ENCODE measurements at places on chromosomes 2 and 18.

DNA sequence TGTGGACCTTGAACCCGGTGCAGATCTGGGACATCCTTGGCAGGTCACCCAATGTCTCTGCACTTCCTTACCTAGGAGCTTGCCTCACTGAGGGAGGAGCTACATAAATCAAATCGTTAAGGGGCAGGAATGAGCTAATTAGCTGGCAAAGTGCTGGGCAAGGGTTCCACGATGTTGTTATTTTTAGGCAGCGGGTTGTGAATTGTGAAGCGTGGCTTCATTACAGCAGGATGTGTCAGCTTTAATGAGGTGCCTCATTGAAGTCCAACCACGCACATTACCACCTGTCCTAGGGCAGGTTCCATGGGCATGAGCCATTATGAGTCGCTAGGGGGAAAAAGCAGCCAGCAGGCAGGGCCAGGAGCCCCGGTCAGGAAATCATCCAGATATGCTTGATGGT is 127.0 kb upstream of the AGAP1 start:
- DNase-seq, result no peak

DNA sequence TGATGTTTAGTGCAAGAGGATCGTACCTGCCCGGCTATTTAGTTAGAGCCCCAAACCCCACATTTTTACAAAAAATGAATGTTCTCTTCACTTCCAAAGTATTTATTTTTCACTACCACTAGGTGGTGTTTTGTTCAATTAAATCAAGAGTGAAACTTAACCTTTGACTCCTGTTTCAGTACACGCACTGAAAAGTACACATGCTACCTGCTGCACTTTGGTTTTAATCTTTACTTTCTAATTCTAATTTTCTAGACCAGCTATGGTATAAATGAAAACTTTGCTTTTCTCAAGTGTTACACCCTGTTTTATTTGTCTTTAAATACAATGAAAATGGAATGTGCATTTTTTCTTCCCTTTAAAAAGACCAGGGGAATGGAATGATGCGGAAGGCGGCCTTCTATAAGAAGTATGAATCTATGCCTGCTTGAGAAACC is 31.4 kb upstream of the CHN1 start:
- DNase-seq, result no peak

- DNase-seq, result no peak
These were observed 759.4 kb downstream of the CBLN2 start for GRCh38 chr18:71784777-71785176.

DNA sequence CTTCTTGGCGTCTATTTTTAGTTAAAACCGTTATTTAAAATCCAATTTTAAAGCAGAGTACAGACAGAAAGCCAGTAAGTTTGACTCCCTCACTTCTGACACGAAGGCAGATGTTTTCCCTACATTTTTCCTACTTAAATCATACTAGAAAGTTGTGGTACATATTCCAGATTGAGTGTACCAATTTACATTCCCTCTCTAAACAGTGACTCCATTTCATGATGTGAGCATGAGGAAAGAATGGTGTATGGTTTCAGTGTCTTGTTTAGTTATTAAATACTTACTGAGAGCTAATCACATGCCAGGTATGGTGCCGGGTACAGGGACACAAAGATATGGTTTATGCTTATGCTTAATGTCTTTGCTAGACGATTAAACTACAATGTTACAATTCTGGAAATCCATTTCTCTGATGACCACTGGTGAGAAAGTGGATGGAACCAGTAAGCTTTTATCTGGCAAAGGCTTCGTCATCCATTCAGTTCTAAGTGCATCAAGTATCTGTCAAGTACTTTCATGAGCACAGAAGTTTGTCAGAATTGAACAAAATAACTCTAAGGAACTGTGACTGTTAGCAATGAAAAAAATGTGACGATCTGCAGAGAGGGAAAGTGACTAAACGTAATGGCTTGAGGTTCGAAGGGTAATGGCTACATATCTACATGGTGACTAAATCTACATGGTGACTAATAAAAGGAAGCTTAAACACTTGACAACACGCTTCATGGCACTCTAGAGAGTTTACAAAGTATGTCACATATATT is 25.7 kb downstream of the MAP4K3 start:
- no peak for DNase-seq

DNA sequence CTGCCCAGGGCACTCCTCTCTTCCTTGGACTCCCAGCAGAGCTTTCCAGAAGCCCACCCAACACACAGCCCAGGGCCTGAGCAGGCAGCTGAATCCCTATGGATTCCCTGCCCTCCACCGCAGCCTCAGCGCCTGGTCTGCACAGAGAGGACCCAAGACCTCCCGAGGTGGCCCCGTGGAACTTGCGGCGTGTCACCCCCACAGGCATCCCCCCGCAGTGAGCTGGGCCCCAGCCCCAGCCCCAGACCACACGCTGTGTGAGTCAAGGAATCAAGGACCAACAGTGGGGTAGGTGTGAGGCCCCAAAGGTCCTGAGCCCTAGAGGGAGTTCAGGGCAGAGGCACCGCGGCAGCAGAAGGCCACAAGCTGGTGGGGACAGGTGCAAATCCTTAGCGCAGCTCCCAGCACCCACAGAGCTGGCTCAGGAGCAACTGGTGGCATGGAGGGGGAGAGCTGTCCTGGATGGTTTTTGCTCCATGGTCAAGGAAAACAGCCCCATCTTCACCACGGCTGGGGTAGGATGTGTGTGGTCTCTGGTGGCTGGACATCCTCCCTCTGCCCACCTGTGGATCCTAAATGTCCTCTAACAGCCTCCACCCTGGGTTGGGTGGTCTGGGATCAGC is 8.5 kb downstream of the HS6ST1 start:
- no peak for DNase-seq
